ENCODE measurements at places on chromosomes 1 and 21. TPM values are rescaled to one million over a fixed set of nuclear protein-coding genes. Genes with fewer than 3 reads are reported as not detected.

Gene ZNF683
- total RNA-seq, result not detected

Gene TNFRSF18
- not detected for total RNA-seq

Gene PEX10
- total RNA-seq, result 17.4 TPM

- H3K36me3 ChIP-seq, result no peaks in the 10 kb centered on the region
- H3K4me3 ChIP-seq, result no peak overlapping the region
- no peaks in the 10 kb centered on the region for H3K4me1 ChIP-seq
- H3K27me3 ChIP-seq, result no peaks in the 10 kb centered on the region
Measured at GRCh38 chr1:221801251-221801661, 59.4 kb upstream of the DUSP10 start.

Data from heart left ventricle (tissue), 16 donors.